Hippocampal formation (tissue), 2 donors: ENCODE measurements at places on chromosomes 7 and 10.

DNA sequence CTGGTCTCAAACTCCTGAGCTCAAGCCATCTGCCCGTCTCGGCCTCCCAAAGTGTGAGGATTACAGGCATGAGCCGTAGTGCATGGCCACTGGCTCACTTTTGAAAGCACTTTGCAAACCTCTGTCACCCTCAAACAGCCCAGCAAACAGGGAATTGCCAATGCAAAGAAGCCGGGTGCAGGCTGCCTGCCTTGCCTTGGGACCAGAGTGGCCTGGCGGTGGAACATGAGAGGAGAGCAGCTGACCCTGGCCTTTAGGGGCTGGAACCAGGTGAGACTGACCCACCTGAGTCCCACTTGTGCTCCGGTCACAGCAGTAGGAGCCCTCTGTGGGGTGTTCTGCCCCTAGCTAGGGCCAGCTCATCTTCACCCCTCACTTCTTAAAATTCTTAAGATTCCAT, 237.1 kb upstream of the GALNT17 start:
- DNase-seq = no peak

- no peak for DNase-seq
Observed at GRCh38 chr7:22683379-22683778, 43.6 kb upstream of the IL6 start.

DNA sequence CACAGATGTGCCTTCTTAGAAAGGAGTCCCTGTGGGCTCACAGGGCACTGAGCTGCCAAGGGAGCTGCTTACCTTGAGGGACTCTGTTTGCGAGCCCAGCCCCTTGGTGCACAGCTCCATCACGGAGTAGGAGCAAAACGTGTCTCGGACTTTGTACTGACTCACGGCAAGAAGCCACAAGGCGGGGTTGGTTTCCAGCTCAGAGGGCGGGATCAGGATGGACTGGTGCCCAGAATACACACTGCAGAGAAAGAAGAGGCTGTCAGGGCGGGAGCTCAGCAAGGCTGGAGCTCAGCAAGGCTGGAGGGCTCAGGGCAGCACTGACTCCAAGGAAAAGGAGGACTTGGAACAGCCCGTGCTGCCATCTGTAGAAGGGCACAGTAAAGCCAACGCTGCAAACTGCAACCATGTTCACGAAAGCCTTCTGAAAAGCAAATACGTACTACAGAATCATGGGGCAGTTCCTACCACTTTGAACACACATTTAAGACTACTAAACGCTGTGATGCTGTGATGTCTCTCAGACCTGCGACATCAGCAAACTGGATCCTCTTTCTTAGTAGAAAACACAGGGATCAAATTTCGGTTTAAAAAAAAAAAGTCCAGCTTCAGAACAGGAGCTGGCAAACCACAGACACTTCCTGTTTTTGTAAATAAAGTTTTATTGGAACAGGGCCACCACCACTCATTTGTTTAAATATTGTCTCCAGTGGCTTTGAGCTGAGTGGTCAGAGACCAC, 194.3 kb downstream of the ZMYND11 start:
- DNase-seq = peak; percentile 79

- no peak for DNase-seq
Observed at GRCh38 chr10:108167766-108168165, 1003.3 kb upstream of the SORCS1 start.

DNA sequence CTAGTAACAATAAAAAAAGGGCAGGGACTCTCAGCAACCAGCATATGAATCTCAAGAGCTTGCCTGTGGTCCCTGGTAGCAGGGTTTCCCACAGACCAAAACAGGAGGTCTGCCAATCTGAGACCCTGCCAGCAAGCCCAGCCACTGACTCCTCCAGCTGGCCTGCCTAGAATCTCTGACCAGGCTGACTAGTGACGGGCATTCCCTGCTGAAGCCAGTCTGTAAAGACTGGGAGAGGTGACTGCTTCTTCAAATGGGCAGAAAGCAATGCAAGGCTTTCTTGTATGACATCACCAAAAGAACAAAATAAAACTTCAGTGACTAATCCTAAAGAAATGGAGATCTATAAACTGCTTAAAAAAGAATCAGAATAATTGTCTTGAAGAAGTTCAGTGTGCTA, 249.4 kb downstream of the TCF7L2 start:
- no peak for DNase-seq

GRCh38 chr10:106175760-106176377, 988.6 kb downstream of the SORCS1 start:
- no peak for DNase-seq

DNA sequence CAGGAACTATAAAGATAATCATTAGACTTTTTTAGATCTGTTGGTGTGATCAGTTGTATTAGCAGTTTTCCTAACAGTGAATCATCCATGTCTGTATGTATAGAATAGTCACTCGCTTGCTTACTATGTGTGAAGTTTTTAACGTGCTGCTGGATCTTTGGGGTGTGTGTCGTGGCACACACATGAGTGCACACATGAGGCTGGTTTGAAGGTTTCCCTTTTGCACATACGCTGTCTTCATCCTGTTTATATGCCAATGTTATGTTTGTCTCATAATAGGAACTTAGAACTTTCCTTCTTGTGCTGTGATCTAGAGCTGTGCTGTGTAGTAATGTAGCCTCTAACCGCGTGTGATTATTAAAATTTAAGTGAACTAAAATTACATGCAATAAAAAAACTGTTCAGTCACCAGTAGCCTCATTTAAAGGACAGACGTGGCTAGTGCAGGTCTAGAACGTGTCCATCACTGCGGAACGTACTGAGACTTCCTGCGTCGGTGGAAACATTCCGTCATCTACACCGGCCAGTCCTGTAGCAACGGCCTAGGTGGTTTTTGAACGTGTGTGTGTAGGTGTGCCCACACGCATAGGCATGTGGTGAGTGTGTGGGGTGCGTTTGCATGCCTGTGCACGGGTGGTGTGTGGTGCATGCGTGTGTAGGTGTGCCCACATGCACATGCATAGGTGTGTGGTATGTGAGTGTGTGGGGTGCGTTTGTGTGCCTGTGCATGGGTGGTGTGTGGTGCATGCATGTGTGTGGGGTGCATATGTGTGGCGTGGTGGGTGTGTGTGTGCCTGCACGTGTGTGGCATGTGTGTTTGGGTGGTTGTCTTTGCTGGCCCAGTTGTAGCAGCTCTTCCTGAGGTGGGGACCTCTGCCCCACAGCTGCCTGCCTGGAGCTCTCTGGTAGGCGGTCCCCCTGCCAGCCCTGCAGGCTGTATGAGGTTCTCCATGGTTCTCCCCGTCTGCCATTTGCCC, 56.6 kb downstream of the INPP5A start:
- DNase-seq = no peak

- DNase-seq = no peak
Observed at GRCh38 chr7:47594406-47594805, 12.5 kb upstream of the TNS3 start.

GRCh38 chr10:15150563-15150962, 17.9 kb downstream of the NMT2 start:
- no peak for DNase-seq

DNA sequence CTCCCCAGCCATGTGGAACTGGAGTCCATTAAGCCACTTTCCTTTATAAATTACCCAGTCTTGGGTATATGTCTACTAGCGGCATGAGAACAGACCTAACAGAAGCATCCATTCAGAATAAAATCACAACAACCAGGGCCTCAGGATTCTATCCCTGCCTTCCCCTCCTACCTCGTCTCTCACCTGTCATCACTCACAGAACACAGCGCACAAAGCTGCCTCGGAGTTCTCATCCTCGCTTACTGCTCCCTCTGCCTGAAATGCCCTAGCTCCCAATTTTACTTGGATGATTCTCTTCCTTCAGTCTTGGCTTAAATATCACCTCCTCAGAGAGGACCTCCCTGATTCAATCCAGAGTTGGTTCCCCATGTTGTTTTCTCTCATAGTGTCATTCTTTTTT, 70.7 kb upstream of the AFAP1L2 start:
- DNase-seq = no peak

- DNase-seq = no peak
Observed at GRCh38 chr10:132369636-132370185, 27.3 kb upstream of the PWWP2B start.

DNA sequence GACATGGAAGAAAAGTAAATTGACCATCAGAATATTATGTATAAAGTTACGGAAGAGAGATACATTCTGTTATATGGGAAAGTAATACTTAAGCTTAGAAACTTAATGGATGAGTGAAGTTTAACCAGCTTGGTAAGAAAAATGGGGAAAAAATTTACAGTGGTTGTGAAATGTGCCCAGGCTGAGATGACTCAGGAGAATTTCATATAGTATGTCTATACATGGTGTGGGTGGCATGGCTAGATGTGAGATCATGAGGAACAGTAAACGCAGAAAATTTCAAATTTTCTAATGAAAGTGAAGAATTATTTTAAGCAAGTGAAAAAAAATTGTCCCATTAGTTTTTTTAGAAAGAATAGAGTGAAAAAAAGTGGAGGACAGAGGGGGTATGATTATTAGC, 552.5 kb upstream of the SORCS1 start:
- no peak for DNase-seq

GRCh38 chr7:33596686-33597085, 308.7 kb upstream of the BMPER start:
- no peak for DNase-seq

DNA sequence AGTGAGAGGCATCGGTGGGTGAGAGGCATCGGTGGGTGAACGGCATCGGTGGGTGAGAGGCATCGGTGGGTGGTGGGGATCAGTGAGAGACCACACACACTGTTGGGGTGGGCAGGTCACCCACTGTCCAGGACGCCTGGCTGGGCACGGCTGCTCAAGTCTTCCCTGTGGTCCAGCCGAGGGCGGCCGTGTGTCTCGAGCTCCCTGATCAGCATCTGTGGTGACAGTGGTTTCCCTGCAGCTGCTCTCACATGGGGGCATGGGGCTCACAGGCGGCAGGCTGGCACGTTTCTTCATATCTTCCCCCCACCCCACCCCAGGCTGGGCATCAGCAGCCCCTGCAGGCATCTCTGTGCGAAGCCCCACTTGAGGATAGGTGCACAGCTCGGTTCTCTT, 78.2 kb downstream of the NKX6-2 start:
- DNase-seq = no peak

- DNase-seq = no peak
Observed at GRCh38 chr7:112186300-112186699, 19.9 kb downstream of the DOCK4 start.

- DNase-seq = no peak
Observed at GRCh38 chr7:34208878-34209621, 303.7 kb downstream of the BMPER start.

GRCh38 chr7:438916-439315, 80.7 kb downstream of the PDGFA start:
- DNase-seq = no peak

DNA sequence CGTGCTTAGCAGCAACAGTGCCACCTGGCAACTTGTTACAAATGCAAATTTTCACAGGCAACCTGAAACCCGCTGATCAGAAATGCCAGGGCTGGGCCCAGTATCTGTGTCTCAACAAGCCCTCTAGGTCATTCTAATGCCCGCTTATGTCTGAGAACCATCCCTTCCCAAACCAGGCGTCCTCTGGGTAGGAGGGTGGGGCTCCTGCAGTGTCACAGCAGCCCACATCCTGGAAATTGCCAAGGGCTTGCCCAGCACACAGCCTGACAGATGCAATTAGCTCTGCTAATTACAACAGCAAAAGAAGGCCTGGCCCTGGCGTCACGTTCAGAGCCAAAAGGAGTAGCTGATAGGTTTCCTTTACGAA, 15.9 kb downstream of the ITPRIP start:
- DNase-seq = no peak

DNA sequence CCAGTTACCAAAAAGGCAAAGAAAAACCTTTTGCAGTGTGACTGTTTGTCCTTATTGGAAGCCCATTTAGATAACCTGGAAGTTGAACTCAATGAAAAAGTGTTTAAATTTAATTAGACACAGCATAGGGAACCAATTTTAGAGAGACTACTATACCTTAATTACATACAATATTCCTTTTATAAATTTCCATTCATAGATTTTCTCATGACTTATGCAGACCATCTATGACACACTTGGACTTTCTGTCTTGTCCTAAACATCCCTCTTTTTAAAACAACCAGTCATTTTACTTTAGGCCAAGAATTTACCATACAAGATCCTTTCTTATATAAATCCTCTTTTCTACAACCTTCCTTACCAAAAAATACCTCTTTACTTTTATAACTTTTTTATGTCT, 61.6 kb downstream of the MTURN start:
- DNase-seq = no peak

DNA sequence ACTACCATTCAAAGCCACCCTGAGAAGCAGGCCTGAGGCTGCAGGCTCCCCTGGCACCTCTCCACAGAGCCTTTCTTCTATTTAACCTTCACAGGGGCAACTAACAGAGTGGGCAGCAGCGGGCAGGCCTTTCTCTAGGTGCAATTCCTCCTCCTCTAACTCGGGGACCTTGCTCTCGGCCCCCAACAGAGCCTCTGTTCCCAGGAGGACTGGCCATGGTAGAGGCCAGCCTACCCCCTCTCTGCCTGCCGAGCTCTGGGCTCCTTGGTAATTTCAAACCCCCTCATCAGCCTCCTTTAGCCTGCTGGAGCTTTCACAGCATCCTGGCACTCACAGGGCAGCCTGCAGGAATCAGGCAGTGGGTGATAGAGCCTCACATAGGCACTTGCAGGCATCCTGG, 920.8 kb upstream of the ZNF722 start:
- DNase-seq = no peak

- no peak for DNase-seq
Observed at GRCh38 chr7:50304129-50304910, at the start of gene IKZF1. IKZF1 (plus strand) TSS chr7:50304716; CDS start chr7:50319062, 14,346 bp downstream.

GRCh38 chr7:138091032-138091431, 14.8 kb downstream of the AKR1D1 start:
- DNase-seq = no peak

DNA sequence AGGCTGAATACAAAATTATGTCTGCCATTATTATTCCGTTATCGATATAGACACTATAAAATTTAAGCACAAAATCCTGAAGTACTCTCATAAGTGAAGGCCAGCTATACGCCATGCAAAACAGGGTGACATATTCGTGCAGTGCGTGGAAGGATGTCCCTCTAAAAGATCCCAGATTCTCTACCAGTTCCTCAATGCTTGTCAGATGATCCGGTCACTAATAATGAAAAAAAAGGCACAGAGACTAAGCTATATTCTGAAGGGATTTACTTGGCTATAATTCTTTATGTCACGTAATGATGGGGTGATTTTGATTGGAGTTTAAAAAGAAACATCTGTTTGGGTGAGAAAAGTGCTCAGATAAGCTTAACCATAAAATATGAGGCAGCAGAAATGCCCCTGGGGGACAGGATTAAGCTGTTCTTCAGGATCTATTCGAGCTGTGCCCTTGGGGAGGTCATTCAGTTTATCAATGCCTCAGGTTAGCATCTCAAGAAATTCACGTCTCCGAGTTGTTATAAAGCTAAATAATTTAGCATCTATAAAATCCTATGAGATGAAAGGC, 229.7 kb upstream of the PITRM1 start:
- no peak for DNase-seq

DNA sequence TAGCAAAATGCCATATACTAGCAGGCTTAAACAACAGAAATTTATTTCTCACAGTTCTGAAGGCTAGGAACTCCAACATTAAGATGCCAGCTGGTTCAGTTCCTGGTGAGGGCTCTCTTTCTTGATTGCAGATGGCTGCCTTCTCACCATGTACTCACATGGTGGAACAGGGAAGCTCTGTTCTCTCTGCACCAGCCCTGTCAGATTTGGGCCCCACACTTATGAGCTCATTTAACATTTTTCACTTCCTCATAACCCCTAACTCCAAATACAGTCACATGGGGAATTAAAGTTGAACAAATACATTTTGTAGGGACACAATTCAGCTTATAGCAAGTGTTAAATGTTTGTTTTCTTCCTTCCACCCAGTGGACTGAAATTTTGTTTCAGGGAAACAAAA, 218.6 kb upstream of the TAC1 start:
- DNase-seq = no peak

GRCh38 chr10:69042417-69042816, 45.5 kb upstream of the SRGN start:
- DNase-seq = no peak

GRCh38 chr10:91051829-91052228, 130.9 kb upstream of the ANKRD1 start:
- peak; percentile 12 for DNase-seq
